ENCODE measurements at places on chromosomes 5 and 9. TPM values are rescaled to one million over a fixed set of nuclear protein-coding genes. Genes with fewer than 3 reads are reported as not detected.
A peak's percentile ranks its signal among the peaks of the same experiment; 100 is the strongest.

GRCh38 chr5:132310141-132310834, 16.1 kb downstream of the SLC22A4 start:
- no peak for DNase-seq

- no peak for DNase-seq
Measured at GRCh38 chr5:167804512-167805220, 486.8 kb upstream of the WWC1 start.

The RASA1 gene
- 32.3 TPM for total RNA-seq

GRCh38 chr9:122538757-122539156, 11.7 kb upstream of the OR1N1 start:
- DNase-seq: no peak

The SMIM33 gene
- total RNA-seq: not detected

GRCh38 chr5:126953640-126954039, 76.7 kb downstream of the MARCHF3 start:
- DNase-seq: no peak

- DNase-seq: no peak
Measured at GRCh38 chr5:146645342-146645741, 129.4 kb upstream of the GPR151 start.

DNA sequence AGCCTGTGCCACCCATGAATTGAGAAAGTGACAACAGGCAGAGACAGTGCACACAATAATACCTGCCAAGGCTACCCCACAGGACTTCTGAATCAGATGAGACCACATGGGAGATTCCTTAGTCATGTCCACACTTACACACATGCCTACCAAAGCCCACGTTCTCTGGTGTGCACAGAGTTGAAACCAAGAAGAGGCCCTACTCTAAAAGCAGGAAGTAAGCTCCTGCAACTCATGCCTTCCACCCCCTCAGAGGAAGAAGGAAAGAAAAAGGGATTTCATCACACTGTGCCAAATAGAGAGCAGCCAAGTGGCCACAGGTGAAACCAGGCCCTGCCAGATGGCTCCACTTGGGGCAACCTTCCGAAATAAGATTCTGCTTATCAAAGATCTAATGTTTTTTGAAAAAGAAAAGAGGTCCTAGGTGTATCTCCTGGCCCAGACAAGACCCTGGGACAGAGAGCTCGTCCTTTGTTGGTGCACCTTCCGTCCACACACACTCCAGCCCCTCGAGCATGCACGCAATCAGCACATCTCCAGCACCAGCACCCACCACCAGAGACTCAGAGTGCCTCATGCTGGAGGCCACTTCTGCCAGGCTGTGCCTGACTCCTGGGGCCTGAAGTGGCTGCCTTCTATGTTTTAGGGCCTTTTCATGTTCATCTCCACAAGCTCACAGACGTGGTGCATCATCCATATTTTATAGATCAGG, 114.6 kb upstream of the SPOCK1 start:
- no peak for DNase-seq

GRCh38 chr5:93810780-93811179, 69.4 kb upstream of the POU5F2 start:
- no peak for DNase-seq

DNA sequence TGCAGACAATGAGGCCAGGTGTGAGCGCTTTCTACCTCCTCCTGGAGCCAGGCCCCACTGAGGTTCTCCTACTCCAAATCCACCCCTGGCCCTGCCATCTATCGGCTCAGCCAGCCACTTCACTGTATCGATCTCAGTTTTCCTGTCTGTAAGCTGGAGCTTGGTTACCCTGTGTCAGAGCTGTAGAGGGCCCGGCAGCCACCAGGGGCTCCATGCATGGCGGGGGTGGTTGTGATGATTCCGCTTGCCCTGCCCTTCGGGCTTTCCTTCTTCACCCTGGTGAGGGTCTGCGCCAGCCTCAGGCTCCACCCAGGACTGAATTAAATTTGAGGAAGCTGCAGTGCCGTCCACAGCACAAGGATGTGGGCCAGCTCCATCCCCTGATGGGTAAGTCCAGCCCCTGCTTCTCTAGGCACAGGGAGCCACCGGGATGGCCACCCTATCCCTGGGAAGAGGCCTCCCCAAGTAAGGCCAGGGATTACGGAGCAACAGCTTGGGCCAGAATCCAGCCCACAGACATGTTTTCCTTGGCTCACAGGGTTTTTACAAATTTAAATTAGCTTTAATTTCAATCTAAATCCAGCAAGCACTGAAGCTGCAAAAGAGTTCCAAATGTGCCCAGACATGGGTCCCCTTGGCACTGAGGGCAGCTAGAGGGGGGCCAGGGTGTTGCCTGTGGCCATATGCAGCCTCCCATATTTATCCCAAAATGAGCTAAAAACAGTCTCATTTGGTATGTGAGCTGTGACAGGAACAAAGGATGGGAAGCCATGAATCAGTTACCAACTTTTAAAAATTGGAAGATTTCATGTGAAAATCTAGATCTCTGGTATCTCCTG, 89.1 kb upstream of the FBXW11 start:
- peak; percentile 26 for DNase-seq

- no peak for DNase-seq
Measured at GRCh38 chr5:170423692-170424091, 34.5 kb upstream of the KCNMB1 start.
